ENCODE measurements at places on chromosomes 2 and 18.

DNA sequence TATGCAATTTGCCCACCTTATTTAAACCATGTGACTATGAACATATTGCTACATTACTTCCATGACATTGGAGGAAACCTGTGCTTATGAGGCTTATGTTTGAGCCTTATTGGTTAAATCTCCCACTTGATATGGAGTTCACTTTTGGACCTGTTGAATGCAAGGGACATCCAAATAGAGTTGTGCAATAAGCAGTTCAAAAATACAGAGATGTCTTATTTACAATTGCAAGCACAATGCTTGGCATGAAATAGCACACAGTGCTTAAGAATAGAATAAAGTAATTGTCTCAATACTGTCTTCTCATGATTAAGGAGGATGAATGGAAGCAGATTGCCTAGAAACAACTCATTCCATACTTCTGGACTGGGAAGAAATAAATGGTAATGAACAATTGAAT lies 793.5 kb downstream of the METTL4 start:
- DNase-seq: no peak

DNA sequence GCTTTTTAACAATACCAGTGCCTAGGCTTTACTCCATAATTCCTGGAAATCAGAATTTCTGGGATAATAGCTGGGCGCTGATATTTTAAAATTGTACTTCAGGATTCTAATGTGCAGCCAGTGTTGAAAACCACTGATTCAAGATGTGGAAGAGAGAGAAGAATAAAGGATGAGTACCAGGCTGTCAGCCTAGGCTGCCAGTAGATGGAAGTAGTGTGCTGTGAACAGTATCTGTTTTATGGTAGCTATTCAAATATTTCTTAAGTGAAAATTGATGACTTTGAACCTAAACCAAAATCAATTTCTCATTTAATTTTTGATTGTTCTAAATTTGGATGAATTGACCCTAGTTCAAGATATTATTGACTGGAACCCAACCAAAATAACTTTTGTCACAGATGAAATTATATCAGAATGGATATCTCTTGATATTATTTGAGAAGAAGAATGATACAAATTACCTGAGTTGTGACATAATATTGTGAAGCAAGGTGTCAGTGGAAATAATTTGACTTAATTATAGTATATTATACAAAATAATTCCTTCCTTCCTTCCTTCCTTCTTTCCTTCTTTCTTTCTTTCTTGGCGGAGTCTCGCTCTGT lies 88.0 kb downstream of the COMMD1 start:
- no peak for DNase-seq

- DNase-seq: no peak
Observed at GRCh38 chr2:44804406-44805265, 136.9 kb upstream of the SIX3 start.

DNA sequence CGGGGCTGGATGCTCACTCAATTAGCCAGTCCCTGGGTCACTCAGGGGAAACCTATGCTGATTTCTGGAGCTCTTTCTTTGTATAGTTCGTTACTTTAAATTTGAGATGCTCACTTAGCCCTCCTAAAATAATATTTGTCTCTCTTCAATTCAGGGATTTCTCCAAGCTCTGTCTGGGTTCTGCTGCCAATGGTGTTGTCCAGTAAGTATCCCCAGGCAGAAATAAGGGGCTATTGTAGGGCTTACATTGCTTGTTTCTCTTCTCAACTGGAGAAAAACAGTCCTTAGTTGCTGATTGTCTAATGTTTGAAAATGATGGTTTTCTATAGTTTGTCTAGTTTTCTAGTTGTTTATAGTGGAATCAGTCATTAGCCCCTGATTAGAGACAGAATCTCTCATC lies 5.0 kb downstream of the RAB6C start:
- DNase-seq: no peak

- DNase-seq: no peak
Observed at GRCh38 chr2:190139371-190139770, 76.8 kb upstream of the MSTN start.

DNA sequence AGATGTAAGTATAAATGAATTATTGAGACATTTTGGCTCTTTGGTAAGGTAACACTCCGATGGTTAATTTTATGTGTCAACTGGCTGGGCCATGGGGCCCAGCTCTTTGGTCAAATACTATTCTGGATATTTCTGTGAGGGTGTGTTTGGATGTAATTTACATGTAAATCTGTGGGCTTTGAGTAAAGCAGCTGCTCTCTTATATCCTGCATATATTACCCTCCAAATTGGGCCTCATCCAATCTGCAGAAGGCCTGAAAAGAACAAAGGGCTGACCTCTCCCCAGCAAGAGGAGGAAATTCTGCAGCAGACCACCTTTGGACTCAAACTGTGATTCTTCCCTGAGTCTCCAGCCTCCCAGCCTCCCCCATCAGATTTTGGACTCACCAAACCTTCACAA lies 464.1 kb downstream of the PLCL1 start:
- DNase-seq: no peak

- no peak for DNase-seq
Observed at GRCh38 chr18:55501579-55501978, 86.4 kb downstream of the TCF4 start.

GRCh38 chr2:129816813-129817574 lies 162.5 kb upstream of the RAB6C start:
- no peak for DNase-seq

GRCh38 chr2:176976736-176977685 lies 235.6 kb upstream of the HNRNPA3 start:
- no peak for DNase-seq

DNA sequence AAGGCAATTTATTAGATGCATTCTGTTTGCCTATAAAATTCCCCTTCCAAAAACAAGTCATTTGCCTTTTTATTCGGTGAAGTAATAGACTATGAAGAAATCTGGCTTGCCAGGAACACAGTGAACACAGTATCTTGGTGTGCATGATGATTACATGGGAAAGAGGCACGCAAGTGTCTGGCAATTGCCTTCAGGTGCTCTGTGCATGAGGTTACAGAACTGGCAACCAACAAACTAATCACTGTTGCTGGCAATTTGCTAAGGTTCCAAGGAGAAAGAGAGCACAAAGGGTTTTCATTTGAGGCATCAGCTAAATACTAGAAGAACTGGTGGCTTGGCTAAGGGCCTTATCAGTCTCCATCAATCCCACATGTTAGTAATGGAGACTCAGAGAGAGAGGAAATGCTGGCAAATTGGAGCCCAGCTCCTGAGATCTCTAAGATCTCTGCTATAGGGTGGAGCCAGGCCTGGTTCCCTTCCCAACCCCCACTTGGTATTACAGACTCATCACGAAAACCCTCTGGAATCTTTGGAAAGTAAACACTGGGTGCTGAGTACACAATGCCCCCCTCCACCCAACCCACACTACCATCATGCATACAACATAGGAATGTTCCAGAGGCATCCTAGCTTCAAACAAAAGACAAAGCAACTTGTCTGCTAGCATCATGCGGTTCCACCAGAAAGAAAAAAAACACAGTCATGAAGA lies 10.4 kb downstream of the RNF152 start:
- DNase-seq: no peak

DNA sequence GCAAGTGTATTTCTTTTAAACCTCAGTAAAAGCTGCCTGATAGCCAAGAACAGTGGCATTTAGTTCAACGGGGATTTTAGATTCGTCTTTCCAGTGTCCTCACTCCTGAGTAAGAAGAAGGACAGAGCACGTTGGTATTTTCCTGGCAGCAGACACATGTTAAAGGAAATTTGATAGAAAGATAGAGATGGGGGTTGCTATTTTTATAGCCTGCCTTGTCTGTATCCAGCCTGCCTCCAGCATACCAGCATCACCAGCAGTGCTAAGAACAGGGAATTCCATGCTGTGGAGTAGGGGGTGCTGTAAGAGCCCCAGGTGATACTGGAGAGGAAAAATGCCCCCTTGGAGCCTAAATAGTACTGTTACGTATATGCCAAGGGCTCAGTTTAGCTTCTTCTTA lies 1.1 kb upstream of the SMYD1 start:
- no peak for DNase-seq

DNA sequence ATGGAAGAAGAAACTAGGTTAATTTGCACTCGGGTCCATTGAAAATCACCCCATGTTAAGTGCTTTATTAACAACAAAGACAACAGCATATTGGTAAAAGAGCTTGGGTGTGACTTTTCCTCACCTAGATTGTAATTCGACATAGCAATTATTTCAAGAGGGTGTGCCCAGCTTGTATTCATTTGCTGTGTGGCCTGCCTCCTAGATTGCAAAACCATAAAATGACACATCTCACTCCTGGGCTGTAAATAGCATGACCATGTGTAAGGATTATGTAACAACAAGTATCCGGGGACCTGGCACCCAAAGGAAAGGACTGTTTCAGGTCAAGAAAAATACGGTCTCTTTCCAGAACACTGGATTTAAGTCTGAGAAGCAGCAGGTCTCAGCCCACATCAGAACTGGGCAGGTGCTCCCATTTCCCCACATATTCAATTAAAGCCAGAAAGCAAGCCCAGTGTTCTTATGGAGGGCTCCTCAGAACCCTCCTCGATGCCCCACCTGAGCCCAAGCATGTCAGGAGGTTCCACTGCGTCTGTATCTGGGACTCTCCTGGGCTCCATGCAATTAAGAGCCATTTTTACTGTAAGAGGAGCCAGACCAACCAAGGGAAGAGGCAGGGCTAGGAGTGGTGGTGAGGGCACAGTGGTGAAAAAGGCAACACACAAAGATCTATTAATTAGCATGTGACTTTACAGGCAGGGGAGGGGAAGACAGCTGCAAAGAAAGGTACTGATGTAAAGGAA lies 39.2 kb downstream of the MREG start:
- no peak for DNase-seq

DNA sequence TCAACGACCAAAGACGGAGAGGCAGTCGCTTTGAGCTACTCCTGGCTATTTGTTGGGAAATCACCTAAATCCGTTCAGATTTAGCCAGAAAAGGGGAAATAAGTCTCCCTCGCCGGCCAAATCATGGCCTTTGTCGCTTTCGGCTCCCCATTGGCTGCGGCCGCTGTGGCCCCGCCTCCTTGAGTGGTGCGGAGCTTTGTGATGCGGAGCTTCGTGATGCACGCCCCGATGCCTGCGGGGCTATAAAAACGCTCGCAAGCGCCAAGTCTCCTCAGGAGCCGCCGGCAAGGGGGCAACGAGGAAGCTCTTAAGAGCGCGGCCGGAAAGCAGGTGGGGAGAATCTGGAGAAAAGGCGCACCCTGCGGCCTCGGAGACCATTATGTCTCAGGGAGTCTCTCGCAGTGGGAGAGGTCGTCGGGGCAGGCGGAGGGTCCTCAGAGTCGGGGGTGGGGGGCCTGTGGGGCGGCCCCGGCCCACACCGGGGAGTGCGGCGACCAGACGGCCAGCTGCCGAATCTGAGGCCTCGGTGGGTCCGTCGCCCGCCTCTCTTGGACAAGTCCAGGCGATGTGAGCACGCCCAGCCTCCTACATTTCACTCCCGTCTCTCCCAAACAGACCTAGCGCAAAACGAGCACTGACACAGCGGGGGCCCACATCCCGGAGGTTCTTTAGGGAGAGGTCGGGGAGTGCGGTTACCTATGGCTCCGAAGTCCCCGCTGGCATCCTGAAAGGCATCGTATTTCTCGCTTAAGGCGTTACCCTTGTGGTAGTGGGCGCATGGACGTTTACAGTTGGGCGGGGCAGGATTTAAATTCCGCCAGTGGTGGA lies at the start of gene CABYR:
TSS of gene CABYR (plus strand) at position 274 of the 828 bp plus-strand sequence. CDS start 4,053 bp downstream, outside the sequence.
- peak; percentile 49 for DNase-seq

- DNase-seq: no peak
Observed at GRCh38 chr2:14422426-14422825, 210.1 kb upstream of the LRATD1 start.

DNA sequence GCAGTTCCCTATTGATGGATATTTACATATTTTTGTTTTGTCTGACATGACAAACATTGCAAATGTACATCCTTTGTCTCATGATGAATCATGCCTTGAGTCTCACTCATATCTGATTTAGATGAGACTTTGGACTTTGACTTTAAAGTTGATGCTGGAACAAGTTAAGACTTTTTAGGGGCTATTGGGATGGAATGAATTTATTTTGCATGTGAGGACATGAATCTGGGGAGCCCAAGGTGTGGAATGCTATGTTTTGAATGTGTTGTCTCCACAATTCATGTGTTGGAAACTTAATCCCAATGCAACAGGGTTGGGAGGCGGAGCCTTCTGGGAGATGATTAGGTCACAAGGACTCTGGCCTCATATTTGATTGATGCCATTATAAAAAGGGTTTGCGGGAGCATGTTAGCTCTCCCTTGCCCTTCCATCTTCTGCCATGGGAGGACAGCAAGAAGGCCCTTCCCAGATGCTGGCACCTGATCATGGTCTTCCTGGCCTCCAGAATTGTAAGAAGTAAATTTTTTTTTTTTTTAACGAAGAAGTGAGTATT lies 29.1 kb upstream of the INO80D start:
- DNase-seq: no peak

Data from activated T-helper 1 cell treated with anti-CD3 and anti-CD28 coated beads, Interleukin-2, amount 50 U/mL, for 16 hours (primary cell).